CD14-positive monocyte (primary cell): ENCODE measurements at places on chromosomes 12 and 14. TPM values are rescaled to one million over a fixed set of nuclear protein-coding genes. Genes with fewer than 3 reads are reported as not detected.

- DNase-seq, result no peak
Measured at GRCh38 chr12:20778969-20779368, 31.5 kb upstream of the SLCO1B3 start.

Gene TCP11L2
- 23.5 TPM for polyA plus RNA-seq

DNA sequence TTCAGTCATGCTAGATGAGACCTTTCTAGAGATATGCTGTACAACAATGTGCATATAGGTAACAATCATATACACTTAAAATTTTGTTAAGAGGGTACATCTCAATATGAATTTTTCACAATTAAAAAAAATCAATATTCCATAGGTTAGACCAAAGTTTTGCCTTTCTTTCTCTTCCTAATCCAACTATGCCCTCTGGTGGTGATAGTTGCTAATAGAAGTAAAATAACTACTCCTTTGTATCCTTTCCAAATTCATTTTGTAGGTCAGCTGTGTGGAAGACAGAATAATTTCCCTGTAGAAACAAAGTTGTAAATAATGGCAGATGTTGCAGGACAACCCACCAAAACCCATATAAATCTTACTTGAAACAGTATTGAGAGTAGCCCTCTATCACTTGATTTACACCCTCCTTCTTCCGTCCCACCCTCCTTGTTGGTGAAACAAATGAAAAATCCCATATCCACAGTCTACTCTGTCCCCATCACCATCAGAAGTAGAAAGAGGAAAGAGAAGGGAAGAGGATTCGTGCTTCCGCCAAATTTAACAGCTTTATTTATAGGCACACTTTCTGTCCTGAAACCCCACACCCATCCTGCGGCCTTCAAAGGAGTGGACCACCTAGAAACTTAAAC is 34.2 kb upstream of the KICS2 start:
- DNase-seq, result peak; percentile 44

- peak; percentile 77 for DNase-seq
Measured at GRCh38 chr14:94129111-94129757, at the start of gene IFI27L2. TSS of gene IFI27L2 (minus strand) at chr14:94129604. CDS start at chr14:94129564, 40 bp downstream.

DNA sequence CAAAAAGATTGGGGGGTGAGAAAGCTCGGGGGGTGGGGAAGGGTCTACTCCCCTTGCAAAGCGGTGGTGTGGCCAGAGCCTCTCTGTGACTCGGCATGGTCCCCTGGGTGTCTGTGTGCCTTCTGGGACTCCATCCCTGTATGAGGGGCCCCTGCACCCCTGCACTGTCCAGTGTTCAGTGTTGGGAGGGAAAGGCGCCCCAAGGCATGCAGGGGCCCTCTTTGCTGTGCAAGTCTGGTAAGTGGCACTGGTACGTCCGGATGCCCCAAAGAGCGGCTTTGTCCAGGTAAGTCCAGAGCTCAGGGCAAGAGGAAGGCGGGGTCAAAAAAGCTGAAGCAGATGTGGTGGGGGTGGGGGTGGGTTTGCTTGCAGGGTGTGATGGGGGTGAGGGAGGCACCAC is 23.7 kb downstream of the RTL1 start:
- no peak for DNase-seq

- DNase-seq, result no peak
Measured at GRCh38 chr14:99549684-99550083, 54.3 kb downstream of the CCDC85C start.

GRCh38 chr14:54202288-54202687 is 194.5 kb upstream of the CDKN3 start:
- no peak for DNase-seq

DNA sequence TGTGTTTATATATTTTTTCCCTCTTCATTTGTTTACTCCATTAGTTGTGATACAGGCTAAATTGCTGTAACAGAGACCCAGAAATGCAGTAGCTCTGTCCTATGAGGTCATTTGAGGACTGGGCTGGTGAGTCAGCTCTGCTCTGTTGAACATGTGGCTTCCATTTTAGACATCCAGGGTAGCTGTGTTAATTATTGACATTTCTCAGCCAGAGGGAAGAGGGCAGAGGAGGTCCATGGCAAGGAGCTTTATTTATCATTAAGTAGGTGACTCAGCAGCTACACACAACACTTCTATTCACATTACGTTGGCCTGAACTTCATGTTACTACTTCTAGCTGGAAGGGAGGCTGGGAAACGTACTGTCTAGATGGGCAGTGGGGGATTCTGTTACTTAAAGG is 85.4 kb downstream of the PTCSC3 start:
- no peak for DNase-seq

Gene PROX2
- not detected for polyA plus RNA-seq

GRCh38 chr12:121523741-121524140 is 57.1 kb downstream of the KDM2B start:
- no peak for DNase-seq

GRCh38 chr12:43022838-43023237 is 433.3 kb upstream of the PRICKLE1 start:
- DNase-seq, result no peak

Gene STAT6
- 132 TPM for polyA plus RNA-seq

Gene EPYC
- polyA plus RNA-seq, result not detected

Gene SOCS2
- 0.22 TPM for polyA plus RNA-seq

- DNase-seq, result no peak
Measured at GRCh38 chr14:33833706-33834465, 117.0 kb downstream of the EGLN3 start.

DNA sequence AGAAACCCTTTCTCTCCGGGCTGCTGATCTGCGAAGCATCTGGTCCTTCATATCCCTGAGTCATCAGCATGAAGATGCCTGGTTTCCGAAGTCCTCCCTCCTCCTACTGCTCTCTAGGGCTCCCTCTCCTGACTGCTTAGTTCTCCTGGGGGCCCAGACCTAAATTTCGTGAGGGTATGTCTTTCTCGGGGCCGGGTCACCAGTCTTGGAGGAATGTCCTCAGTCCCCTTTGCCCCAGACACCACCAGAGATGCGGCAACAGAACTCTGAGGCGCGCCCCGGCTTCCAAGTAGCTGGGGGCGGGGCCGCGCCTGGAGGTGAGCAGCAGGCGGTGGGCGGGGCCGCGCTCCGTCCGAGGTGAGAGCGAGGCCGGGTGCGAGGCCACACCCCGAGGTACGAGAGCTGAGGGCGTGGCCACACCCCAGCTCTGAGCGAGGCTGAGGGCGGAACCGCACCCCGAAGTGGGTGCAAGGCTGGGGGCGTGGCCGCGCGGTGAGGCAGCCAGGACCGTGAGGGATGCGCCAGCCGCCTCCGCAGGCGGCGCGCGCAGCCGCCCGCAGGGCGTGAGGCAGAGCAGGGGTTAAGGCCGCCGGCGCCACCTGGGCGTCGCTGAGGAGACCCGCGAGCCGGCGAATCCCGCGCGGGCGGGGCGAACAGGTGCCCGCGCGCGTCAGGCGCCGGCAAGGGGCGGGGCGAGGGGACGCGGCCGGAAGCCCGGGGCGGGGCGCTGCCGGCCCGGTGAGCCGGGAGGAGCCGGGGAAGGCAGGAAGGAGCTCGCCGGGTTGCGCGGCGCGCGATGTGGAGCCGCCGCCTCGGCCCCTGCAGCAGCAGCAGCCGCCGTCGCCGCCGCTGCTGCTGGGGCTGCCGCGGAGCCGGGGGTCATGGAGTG is at the start of gene BICDL1:
Gene BICDL1, plus strand, starts transcription at position 765 of the 889 bp plus-strand sequence. CDS start 633 bp downstream, outside the sequence.
- DNase-seq, result peak; percentile 18

- DNase-seq, result no peak
Measured at GRCh38 chr14:45902241-45902640, 649.2 kb upstream of the MIS18BP1 start.

GRCh38 chr14:36817071-36817930 is 155.6 kb downstream of the PAX9 start:
- no peak for DNase-seq

GRCh38 chr12:64652346-64652745 is 42.1 kb downstream of the RASSF3 start:
- no peak for DNase-seq

DNA sequence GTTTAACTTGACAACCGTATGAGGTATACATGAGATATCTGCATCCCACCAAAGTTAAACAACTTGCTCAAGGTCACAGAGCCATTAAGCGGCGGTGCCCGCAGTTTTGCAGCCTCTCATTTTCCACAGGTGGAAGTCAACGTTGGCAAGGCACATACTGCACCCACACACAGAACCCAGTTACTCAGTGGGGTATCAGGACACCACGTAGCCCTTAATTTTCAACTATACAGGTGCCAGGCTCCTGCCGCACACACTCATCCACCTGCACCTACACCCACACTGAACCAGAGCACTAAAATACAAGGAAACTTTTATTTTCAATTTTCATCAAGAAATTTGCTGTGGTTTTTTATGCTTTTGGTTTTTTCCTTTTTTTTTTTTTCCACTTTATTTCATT is 1.7 kb upstream of the NOP2 start:
- DNase-seq, result no peak

- no peak for DNase-seq
Measured at GRCh38 chr12:46825591-46826414, at the start of gene SLC38A4. TSS of gene SLC38A4 (minus strand) at chr12:46825997. CDS start at chr12:46793071, 32,926 bp downstream.

DNA sequence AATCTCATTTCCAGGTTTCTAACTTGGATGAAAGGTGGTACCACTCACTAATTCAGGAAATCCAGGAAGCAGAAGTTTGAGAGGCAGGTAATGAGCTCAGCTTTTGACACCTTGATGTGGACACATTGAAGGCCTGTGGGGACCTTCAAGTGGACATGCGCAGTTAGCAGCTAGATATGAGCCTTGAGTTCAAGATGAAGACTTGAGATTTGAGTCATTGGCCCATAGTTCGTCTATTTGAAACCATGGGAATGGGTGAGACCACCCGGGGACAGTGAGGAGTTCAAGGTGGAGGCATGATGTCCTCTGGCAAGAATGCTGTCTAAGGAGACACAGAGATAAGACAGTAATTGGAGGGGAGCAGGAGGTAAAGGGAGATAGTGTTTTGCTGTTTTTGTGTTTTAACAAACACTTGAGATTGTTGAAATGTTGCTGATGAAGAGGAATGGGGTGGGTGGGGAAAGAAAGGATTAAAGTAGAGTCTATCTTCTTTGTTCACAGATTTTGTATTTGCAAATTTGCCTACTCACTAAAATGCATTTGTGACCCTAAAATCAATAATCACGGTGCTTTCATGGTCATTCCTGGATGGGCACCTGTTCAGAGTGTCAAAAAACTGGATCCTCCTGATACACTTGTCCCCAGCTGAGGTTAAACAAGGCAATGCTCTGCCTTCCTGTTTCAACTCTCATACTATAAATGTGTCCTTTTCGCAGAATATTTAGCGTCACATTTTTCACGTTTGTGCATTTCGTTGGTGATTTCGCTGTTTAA is 69.5 kb upstream of the PLXNC1 start:
- DNase-seq, result no peak

DNA sequence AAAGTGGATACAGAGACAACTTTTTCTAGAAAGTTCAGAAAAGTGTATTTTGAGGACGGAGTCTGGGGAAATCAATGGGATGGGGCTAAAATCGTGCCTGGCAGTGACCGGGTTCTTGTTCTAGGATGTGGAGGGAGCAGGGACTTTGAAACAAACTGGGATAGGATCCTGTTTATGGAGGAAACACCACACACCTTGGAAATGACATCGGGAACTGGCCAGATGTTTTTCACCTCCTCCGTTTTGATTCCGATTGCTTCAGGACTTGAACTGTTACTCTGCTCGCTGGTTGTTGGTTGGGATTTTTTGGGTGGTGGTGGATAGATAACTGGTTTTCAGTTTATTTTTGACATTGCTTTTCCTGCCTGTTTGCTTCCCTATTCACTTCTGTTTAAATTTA is 506 bp downstream of the EMP1 start:
- DNase-seq, result no peak

DNA sequence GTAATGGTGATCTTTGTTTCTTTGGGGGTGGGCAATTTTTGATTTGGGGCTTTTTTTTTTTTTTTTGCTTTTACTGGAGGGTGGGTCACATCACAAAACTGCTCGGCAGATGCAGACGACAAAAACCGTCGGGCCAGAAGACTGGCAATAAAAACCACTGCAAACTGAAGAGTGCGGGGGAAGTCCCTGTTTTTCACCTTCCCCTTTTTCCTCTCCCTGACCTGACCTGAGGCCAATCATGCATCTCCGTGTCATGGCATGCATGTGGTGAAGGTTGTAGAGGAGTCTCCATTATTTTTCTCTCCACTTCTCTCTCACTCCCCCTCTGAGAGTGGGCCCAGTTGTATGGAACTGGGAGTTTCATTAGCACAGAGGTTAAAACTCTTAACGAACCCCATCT is 57.5 kb downstream of the AP5M1 start:
- DNase-seq, result peak; percentile 5

- DNase-seq, result no peak
Measured at GRCh38 chr14:104115691-104116287, 22.6 kb upstream of the KIF26A start.

- no peak for DNase-seq
Measured at GRCh38 chr12:65188179-65188701, 18.9 kb downstream of the LEMD3 start.

DNA sequence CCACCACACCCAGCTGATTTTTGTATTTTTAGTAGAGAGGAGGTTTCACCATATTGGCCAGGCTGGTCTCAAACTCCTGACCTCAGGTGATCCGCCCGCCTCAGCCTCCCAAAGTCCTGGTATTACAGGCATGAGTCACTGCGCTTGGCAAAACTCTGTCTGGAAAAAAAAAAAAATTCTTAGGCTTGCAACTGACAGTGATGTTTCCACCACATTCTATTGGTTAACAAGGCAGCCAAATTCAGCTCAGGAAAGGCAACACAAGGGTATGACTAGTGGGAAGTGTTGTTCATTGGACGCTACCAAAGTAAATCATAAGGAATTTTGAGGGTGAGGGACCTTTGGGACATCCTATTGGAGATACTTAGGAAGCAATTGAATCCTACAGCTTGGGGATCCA is 2.9 kb upstream of the SBNO1 start:
- no peak for DNase-seq

DNA sequence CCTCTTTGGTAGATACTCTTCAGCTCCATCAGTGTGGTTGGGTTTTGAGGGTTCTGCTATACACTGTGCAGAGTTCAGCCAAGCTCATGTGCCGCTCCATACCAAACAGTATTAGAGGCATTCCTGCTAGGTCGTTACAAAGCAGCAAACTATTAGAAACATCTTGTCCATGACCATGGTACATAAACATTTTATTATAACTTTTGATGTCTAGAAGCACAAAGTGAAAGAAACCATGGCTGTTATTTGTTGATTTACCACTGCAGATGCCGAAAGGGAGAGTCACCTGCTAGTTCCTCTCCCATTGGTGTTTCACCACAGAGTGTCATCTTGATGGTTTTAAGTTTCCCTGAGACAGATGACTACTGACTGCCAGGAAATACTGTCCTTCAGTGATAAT is 242.0 kb downstream of the ADAMTS20 start:
- no peak for DNase-seq

GRCh38 chr12:79016181-79016580 is 151.6 kb downstream of the SYT1 start:
- DNase-seq, result no peak

Gene ART4
- polyA plus RNA-seq, result not detected in 2 replicates

DNA sequence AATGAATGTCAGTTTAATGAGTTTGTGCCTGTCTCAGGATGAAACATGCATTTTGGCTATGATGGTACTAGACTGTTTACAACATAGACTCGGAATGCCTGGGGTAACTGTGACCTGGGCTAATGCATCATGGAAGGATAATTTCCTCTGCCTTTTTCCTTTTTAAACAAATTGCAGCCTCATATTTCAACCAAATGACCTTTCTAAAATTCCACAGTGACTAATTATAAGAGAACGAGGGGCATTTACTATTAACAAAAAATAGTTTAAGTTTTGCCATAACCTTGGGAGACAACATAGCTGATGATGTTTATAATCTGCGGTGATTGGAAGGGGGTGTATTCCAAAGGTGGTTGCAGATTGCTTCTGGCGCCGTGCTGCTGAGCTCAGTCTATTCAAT is 1140.5 kb downstream of the GALC start:
- no peak for DNase-seq

GRCh38 chr12:100512692-100513091 is 39.0 kb downstream of the NR1H4 start:
- DNase-seq, result no peak

- no peak for DNase-seq
Measured at GRCh38 chr12:46265734-46266133, 3.1 kb downstream of the SLC38A1 start.
